ENCODE measurements at places on chromosomes 7 and 10.

- no peak for DNase-seq
Measured at GRCh38 chr10:109166935-109167334, 756.4 kb downstream of the XPNPEP1 start.

GRCh38 chr7:137283153-137283552, 60.4 kb downstream of the PTN start:
- no peak for DNase-seq

GRCh38 chr10:94251098-94251497, 111.6 kb downstream of the NOC3L start:
- DNase-seq = no peak

DNA sequence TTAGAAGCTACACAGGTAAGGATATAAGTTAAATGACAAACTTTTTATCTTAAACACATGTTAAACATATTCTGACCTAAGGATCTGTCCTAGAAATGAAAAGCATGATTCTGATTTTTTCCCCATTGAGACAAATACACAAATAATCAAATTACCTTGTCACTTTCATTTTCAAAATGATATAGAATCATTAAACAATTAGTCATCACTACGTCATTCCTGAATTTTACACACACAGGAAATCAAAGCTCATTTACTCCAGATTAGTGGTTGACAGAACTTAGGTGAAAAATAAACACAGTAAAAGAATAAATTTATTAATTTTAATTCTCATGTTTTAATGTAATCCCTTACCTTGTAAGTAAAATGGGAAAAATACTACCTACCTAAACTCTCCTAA, 89.0 kb downstream of the AASS start:
- DNase-seq = no peak

DNA sequence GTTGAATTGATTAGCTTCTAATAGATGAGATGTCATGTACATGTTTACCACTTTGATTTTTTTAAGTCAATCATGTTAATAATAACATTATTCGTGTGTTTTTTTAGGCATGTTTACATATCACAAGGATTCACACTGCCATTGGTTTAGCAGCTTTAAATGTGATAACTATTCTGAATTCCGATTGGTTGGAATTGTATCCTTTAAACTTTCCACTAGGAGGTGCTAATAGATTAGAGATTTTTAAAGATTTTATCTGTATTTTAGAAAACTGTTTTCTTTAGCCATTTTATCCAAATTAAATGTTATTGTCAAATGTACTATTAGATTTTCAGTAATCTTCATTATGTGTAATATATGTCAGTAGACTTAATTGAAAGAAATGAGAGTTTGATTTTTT, 83.2 kb downstream of the HECTD2 start:
- DNase-seq = peak; percentile 62

- DNase-seq = no peak
Measured at GRCh38 chr7:78777829-78778228, 675.6 kb downstream of the MAGI2 start.

DNA sequence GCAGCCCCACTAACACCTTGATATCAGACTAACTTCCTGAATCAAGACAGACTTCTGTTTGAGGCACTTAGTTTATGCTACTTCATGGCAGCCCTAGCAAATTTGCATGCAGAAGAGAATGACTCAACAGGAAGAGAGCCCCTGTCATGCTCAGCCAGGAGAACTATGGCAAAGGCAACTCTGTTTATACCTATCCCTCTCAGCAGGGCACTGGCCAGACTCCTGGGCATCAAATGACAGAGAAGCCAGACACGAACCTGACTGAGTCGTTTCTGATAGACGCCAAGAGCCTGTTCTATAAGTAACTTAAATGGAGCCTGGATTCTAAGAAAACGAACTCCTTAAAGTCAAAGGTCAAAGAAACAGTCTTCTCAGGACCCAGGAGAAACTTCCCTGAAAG, 50.9 kb upstream of the UNC5B start:
- DNase-seq = no peak

- DNase-seq = no peak
Measured at GRCh38 chr7:4470246-4470645, 211.8 kb upstream of the FOXK1 start.

DNA sequence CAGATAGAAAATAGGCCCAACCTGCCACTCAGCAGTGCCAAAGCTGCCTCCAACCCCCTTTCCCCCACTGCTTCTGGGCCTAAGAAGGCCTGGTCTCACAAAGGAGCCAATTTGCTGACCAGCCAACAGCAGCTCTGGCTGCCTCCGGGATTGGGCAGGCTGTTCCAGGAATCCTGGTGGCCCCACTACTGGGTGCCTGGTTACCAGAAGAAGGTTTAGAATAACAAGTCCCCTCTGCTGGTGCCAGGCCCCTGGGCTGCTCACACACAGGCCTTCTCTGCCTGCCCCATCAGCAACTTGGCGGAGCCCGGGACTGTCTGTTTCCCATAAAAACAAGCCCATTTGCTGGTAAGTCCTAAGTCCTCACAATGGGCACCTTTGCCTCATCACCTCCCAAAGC, 1.2 kb downstream of the PHKG1 start:
- DNase-seq = no peak

GRCh38 chr7:96157856-96158255, 164.0 kb downstream of the SLC25A13 start:
- no peak for DNase-seq

Measured in amniotic epithelial cell (primary cell).